A172 (cell line): ENCODE measurements at places on chromosomes 1 and 21. TPM values are rescaled to one million over a fixed set of nuclear protein-coding genes. Genes with fewer than 3 reads are reported as not detected.

Gene KPRP
- not detected in 2 replicates for total RNA-seq

Gene PLA2G2F
- not detected in 2 replicates for total RNA-seq

Gene C1orf116
- 0.31 and 1.4 TPM in 2 replicates for total RNA-seq

Gene ACBD3
- 71.0 and 71.3 TPM in 2 replicates for total RNA-seq

Gene NTMT2
- not detected in 2 replicates for total RNA-seq

Gene MSH4
- total RNA-seq = 0.02 and 0.05 TPM in 2 replicates

Gene CLCA1
- total RNA-seq = not detected in 2 replicates

Gene RGS8
- total RNA-seq = 0.29 TPM in 1 of 2 replicates, not detected in the other

Gene WDR26
- 27.0 and 36.4 TPM in 2 replicates for total RNA-seq

Gene PRAMEF15
- total RNA-seq = not detected in 2 replicates

Gene CYP2J2
- total RNA-seq = 0.24 TPM in 1 of 2 replicates, not detected in the other

Gene NCAM2
- 1.4 and 4.8 TPM in 2 replicates for total RNA-seq

Gene HNRNPR
- 139 and 162 TPM in 2 replicates for total RNA-seq

- no peak for DNase-seq
These were observed 14.3 kb downstream of the HMGN1 start for GRCh38 chr21:39334611-39335010.

DNA sequence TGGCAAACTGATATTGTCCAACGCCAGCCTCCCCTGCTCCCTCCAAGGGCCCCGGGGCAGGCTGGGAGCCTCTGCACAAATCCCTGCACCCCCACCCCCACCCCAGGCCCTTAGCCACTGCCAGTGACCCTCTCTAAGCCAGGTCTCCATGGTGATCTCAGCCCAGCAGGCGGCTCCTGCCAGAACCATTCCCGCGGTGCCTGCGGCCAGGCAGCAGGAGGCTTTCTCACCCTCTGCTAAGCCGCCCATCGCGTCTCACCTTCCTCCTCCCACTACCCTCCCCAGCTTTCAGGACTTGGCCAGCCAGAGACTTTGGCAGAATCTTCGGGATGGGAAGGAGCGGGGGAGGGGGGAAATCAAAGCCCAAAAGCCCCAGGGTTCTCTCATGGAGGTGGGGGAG lies 46.8 kb upstream of the WASF2 start:
- DNase-seq = peak; percentile 79

DNA sequence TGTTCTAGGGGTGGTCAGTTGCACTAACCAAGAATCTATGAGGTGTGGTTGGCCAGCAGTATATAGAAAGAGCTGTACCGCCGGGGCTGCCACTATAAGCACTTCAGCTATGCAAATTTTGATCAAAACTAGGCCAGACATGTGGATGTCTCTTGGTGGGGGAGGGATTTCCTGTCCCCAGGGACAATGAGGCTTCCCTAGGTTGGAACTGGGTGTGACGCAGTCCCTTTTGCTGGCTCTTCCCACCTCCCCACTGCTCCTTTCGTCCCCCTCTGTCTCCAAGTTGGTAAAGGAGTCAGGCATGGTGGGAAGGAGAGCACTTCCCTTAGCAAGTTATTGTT lies 13.6 kb downstream of the SDCCAG8 start:
- peak; percentile 71 for DNase-seq

DNA sequence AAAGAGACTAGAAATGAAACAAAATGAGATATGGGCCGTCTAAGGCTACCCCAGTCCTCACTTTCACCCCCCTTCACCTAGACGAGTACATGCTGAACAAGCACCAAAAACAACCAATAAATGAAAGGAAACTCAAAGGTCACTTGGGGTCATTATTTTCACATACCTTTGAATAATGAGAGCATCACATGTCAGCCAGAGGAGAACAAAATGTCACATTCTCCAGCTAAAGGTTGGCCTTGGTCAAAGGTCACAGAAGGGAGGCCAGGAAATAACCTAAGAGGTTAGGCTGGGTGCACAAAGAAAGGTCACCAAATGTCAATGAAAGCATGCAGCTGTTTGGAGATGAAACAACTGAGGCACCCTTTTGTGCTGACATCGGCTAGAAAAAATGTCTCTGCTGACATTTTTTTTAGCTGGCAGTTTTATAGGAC lies 288.7 kb upstream of the USP25 start:
- no peak for DNase-seq

- DNase-seq = no peak
These were observed 25.4 kb downstream of the EEIG2 start for GRCh38 chr1:108585313-108585712.

DNA sequence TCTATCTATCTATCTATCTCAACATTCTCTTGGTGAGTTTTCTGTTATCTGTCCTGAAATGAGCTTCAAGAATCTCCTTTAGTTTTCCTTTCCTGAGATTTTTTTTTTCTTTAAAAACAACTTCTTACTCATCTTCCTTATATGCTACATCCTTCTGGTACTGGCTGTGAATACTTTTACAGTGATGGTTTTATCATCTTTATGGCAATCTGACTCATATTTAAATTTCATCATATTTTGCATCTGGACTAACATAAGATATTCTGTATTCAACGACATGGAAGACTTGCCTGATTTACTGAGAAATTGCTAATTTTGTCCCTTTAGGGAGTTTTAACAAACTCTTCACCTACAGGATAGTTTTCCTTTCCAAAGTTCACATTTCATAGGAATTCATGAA lies 33.0 kb downstream of the PDE4B start:
- DNase-seq = no peak

DNA sequence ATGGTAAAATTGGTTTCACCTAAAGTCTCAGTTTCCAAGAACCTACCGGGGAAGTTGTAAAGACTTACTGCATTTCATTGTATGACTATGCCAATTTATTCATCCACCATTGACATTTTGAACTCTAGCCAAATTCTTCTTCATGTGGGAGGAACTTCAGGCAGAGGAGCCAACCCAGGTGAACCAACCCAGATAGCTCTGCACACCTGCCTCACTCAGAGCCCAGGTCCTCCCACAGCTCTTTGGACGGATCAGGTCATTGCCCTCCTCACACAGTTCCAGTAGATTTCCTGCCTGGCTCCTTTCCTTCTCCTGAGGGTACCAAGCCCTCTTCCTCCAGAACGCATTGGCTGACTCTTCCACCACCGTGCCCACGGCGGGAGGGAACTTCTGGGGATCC lies 121.7 kb downstream of the DTL start:
- no peak for DNase-seq

DNA sequence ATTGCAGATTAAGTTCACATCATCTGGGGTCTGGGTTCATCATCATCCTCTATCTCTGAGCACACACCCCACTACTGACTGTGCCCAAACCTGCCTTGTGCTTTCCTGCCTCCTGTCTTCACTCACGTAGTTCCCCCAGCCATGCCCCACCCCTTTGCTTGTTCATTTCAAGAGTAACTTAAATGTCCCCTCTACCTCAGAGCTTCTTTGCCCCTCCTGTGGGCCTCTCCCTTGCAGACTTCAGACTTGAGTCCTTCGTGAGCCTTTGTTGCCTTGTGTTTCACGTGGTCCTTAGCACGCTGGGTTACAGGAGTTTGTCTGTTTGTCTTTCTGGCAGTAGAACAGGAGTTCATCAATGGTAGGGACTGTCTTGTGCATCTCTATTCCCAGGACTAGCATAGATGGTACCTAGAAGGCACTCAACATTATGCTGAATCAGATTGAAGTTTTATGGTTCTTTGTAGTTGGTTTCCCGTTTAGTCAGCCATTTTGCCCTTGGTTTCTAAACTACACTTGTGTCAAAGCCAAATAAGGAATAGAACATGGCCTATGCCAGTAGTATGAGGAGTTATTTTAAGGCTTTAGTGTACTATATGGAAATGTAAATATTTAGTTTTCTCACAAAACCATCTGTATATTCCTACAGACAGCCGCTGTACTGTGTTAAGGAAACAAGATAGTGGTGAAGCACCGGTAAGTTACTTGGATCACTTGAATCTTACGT lies 86.2 kb downstream of the TTC3 start:
- no peak for DNase-seq

DNA sequence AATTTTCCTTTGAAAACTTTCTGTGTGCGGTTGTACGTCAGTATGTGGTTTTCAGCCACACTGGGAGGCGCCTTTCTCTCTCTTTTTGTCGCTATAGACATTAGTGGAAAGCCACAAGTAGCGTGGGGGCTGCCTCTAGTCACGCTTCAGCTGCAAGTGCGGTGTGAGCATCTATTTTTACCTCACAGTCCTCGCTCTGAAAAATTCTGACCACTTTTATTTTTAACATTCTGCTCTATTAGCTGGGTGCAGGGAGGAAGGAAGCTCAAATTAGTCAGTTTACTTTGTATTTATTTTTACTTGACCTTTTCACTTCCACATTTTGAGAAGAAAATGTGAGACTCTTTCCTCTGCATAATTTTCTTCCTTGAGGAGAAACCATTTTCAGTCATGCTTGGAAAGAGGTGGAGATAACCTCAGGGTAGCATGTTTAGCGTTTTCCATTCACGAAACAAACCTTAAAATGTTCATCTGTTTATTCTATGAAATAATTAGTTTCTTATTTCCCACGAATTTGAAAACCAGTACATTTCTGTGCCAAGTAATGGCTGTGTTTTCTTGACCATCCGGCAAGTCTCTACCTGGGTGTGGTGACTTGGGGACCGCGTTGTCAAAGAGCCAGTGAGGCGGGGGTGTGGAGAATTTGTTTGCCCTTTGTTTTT lies 35.6 kb downstream of the ADARB1 start:
- DNase-seq = peak; percentile 30

- DNase-seq = no peak
These were observed 18.6 kb downstream of the RO60 start for GRCh38 chr1:193077991-193078390.

- DNase-seq = no peak
These were observed 105.4 kb downstream of the CENPF start for GRCh38 chr1:214708321-214708955.

- no peak for DNase-seq
These were observed 34.5 kb upstream of the SLC5A9 start for GRCh38 chr1:48187969-48188563.

DNA sequence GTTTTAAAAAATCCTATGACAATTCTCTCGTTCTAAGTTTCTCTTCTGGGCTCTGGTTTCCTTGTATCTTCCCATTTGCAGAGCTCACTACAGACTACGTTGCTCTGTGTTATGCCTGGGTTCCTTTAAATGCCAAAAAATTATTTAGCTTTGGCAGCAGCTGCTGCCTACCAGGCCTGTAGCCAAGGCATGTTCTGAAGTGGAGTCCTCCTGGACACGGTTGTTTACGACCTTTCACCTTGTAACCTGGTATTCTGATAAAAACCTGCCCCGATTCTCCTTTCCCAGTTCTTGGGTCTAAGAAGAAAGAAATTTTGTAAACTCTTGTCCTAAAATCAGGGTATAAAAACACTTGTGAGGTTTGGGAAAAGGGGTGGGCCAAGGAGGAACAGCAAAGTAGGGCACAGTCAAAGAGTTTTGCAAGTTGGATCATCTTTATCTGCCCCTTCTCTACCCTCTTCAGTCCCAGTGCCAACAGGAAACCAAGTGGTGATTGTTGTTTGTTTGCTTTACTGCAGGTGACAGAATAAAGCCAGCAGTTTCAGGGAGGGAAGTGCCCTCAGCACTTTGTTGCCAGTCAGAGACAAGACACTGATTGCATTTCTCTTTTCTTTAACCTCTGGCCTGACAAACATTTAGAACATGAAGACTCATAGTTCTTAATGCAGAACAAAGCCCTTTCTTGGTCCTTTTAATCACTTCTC lies 3.1 kb upstream of the TXNIP start:
- DNase-seq = no peak

- no peak for DNase-seq
These were observed 13.8 kb upstream of the GFI1 start for GRCh38 chr1:92500552-92500951.

GRCh38 chr21:36613059-36613458 lies 85.9 kb upstream of the SIM2 start:
- DNase-seq = no peak

DNA sequence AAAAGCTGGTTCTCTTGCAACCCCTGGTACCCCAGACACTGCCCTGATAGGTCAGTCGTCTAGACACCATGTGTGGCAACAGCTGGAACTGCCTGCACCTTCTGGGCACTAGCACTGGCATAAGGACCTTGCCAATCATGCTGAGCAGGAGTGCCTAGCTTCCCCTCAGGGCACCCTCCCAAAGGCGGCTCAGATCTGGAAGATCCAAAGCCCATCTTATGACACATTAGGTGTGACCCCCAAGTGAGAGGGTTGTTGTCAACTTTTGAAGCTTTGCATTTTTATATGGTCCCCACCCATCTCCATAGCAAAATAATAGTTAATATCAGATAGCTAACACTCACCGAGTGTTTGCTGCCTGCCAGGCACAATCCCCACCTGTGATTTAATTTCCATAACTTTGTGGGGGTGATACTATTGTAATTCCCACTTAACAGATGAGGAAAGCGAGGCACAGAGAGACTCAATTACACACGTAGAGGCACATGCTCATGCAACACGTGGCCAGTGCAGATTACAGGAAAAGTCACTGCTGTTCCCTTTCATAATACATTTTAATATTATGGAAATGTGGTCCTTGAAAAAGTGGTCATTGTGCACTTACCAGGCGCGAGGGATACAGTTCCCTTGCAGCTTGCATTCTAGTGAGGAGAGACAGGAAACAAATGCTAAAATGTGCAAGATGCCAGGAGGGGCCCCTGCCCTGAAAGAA lies 25.8 kb downstream of the EXOC8 start:
- no peak for DNase-seq

- DNase-seq = peak; percentile 34
These were observed 801 bp upstream of the GORAB start for GRCh38 chr1:170530972-170531757.

DNA sequence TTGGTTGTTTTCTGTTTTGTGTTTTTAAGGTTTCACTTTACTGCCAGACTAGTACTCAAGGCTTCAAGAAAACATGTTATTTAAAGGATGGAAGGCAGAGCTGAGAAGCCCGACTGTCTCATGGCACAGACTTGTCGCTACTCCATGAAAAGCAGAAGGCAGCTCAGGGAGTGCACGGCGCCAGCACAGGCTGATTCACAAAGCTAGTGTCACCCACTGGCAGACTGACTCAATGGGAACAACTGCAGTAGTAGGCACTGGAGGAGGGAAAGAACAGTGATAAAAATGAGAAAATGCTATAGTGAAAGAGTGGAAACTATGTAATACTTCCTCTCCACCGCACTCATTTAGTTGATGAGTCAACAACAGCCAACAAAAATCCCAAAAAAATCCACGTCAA lies 14.7 kb downstream of the HSF2BP start:
- DNase-seq = peak; percentile 91

- no peak for DNase-seq
These were observed 7.6 kb upstream of the CA14 start for GRCh38 chr1:150249936-150250335.

- no peak for DNase-seq
These were observed 15.6 kb upstream of the TTC4 start for GRCh38 chr1:54699936-54700525.
